ENCODE measurements at places on chromosomes 6 and 20. TPM values are rescaled to one million over a fixed set of nuclear protein-coding genes. Genes with fewer than 3 reads are reported as not detected.

PDE7B gene
- 1.4 TPM for total RNA-seq

CTAGE9 gene
- total RNA-seq: not detected

SLC26A8 gene
- total RNA-seq: not detected

KHDC1 gene
- 4.5 TPM for total RNA-seq

PEDS1 gene
- total RNA-seq: 53.5 TPM

RPL7L1 gene
- 66.2 TPM for total RNA-seq
